ENCODE measurements at places on chromosomes 11 and 22.
A peak's percentile ranks its signal among the peaks of the same experiment; 100 is the strongest.

DNA sequence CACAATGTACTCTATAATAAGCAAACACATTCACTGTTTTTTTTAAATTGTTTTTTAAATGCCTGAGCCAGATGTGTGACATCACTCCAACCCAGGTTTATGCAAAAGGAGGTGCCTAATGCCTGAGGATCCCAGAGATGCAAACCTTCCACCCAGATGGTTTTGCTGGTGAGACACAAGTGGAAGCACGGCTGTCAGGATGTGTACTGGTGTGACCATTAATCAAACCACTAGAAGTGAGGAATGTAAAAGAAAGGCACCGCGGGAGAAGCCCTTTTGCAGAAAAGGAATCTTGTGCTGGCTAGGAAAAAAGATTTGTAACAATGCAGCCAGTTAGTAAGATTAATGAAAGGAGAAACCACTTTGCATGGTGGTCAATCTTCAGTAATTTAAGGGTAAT is 407.4 kb downstream of the LARGE1 start:
- no peak for DNase-seq

DNA sequence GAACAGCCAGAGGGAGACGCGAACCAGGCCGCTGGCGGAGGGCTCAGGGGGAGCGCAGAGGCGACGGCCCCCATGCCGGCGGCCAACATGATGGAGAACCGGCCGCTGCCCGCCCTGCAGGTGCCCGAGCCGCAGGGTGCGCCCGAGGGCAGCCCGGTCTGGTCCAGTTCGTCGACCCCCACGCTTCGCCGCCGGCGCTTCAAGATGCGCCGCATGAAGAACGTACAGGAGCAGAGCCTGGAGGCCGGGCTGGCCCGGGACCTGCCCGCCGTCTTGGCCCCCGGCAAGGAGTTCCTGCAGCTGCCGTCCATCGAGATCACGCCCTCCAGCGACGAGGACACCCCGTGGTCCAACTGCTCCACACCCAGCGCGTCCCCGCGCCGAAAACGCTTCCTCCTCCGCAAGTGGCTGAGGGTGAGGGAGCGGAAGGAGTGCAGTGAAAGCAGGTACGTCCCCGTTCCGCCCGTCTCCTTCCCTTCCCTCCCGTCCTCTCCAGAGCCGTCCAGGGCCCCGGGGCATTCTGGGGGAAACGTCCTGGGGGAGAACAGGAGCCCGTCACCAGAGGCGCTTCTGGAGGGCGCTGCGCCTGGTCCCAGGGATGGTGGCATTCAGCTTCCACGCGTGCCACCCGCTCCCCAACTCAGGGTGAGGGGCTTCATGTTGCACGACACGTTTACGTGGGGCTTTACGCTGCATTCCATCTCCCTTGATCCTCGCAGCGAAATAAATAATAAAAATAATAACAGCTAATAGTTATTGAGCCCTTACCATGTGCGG is 840 bp downstream of the GRAMD1B start:
- no peak for DNase-seq

DNA sequence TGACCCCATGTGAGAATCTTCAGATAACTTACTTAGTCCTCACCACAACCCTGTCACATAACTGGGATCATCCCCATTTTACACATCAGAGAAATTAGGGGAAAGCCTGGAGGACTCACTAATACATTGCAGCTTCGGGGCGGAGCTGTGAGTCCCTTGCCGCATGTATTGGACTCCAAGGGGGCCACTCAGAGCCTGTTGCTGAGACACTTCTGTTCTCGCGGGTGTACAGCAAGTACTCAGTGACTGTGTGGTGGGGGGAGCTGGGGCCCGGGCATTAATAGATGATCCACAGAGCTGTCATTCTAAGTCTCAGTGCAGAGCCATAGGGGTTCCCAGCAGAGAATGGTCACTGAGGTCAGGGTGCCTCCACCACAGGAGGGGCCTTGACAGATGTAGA is 13.5 kb downstream of the OAF start:
- DNase-seq, result no peak

DNA sequence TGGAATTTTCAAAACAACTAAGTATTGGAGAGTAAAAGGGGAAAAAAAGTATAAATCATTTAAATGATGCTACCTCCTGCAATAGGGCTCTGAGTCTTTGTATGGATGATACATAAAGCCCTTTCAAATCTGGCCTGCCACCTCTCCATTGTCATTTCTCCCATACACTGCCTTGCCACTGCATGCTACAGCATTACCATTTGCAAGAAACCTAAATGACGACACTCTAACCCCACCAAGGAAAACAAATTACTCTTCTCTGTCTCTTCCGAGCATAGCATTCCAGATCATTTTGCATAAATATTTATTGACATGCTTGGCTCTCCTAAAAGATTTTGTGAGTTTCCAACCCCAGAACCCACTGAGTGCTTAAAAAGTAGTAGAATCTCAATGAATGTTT is 34.5 kb upstream of the PRSS23 start:
- no peak for DNase-seq

- DNase-seq, result no peak
These were observed 206.4 kb downstream of the BLID start for GRCh38 chr11:121909596-121909995.

DNA sequence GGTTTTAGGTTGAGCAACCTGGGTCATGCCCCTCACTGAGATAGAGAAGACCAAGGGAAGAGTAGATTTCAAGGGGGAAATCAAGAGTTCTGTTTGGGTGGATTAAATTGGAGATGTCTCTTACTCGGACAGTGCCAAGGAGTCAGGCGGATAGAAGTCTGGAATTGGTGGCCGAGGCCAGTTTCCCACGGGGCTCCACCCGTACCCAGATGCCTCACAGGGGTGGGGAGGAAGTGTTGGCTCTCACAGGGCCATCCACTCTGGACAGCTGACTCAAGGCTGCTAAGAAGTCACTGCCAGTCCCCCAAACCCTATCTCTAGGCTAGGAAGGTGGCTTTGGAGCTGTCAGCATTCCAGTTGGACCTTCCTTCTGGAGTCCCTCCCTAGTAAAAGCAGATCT is 79.1 kb upstream of the TIMP3 start:
- no peak for DNase-seq

DNA sequence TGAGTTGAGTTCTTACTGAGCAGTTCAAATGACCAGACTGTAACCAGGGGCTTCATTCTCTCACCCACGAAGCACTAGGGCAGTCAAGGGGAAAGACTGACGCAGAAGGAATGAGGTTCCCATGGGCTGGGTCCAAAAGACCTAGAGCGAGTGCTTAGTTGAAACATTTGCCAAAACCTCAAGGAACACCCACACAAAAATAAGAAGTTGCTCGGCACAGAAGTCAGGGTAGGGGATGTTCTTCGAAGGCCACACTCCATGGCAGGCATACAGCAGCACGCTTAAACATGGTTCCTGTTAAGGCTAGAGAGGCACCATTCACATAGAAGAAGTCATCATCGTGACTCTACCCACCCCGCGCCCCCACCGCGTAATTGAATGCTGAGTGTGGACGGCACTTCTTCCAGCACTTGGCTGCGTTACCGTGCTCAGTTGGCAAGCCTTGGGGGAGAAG is 52.9 kb downstream of the TIMP3 start:
- no peak for DNase-seq

GRCh38 chr11:116535994-116536393 is 236.8 kb downstream of the BUD13 start:
- no peak for DNase-seq

DNA sequence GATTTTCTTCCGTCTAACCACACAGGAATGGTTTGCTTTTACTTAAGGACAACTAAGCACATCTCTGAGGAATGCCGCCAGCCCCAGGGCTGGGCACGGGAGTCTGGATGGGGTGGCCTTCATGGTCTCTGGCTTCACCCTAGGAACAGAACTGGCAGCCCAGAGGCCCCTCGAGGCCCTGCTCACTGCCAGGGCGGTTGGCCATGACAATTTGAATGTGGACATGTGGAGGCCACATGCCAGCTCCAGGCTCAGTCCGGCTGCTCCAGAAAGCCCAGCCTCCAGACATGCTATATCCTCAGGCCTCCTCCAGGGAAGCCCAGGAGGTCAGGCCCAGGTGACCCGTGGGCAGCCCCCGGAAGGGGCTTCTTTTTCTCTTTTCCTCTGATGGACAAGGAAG is 84.0 kb upstream of the FGF3 start:
- no peak for DNase-seq

DNA sequence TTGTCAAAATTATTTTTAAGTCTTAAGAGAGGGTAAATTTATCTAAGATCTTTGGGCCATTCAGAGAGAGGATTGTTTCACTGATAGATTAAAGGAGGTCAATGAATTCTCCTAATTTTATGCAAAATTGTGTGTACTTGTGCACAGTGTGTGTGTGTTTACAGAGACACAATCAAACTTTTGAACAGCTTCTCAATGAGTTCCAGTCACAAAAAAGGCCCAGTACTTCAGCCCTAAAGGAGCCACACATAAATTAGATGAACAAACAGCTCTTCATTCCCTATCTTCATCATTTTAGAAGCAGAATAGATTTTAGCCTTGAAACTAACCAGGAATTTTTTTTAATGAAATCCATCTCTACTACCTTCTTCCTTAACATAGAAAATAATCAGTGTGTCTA is 9.7 kb downstream of the GRIA4 start:
- DNase-seq, result no peak

- DNase-seq, result no peak
These were observed 1.5 kb upstream of the CACNA1I start for GRCh38 chr22:39569066-39569465.

GRCh38 chr11:69480547-69481392 is 693 bp upstream of the LINC01488 start:
- no peak for DNase-seq

GRCh38 chr11:16047073-16047472 is 309.3 kb downstream of the SOX6 start:
- no peak for DNase-seq

- no peak for DNase-seq
These were observed 263.6 kb upstream of the NCAM1 start for GRCh38 chr11:112697391-112698178.

DNA sequence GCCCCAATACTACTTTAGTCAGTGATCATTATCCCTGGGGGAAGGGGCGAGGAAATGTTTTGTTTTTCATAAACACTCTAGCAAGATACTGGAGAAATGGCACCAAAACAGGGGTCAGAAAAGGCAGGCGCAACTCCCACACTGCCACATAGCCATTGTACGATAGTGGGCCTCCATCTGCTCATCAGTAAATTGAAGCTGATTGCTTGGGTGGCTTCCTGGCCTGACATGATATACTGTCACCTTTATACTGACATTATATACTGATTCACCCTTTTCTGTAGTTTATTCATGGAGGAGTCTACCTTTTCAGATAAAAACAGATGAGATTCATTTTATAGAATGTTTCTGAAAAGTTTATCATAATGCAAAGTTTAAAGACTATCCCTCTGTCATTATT is 51.6 kb upstream of the CCDC34 start:
- no peak for DNase-seq

- no peak for DNase-seq
These were observed 10.3 kb downstream of the KCTD17 start for GRCh38 chr22:37061611-37062375.

GRCh38 chr11:74775762-74776161 is 27.1 kb downstream of the RNF169 start:
- no peak for DNase-seq

GRCh38 chr11:102116453-102117205 is 6.4 kb downstream of the YAP1 start:
- DNase-seq, result no peak

- DNase-seq, result peak; percentile 41
These were observed 112.8 kb upstream of the CADM1 start for GRCh38 chr11:115616971-115617370.

DNA sequence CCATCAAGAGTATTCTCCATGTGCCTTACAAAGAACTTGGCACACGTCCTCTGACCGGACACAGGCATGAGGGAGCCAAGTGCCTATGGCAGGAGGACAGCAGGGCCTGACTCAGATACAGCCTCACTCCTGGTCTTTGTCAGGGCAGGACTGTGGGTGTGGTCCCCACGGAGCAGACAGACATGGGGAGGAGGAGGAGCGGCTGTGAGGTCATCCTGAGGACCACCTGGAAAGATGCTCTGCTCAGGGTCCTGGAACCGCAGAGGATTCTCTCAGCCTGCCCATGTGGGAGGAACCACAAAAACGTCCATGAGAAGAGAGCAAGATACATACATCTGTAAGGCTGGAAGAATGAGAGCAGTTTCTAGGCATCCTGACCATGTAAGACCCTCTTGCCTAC is 576.3 kb downstream of the BRD1 start:
- DNase-seq, result no peak

- DNase-seq, result no peak
These were observed 2.0 kb upstream of the TMA7B start for GRCh38 chr22:39958009-39958711.

DNA sequence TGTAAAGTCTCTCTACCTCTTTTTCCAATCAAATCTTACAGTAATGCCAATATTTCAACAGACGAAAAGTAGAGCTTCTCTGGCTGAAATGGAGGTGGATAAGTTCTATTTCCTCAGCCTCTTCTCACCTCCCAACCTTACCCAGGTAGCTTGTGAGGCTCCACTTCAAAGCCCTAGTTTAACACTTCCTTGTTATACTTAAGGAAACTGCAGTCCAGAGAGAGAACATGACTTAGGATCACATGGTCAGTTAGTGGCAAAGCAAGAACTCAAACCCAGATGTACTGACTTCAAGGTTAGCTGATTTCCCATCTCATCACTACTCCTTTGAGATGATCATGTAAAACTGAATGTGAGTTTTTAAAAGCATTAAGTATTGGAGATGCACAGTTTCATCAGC is 32.5 kb downstream of the PAK1 start:
- DNase-seq, result no peak
